ENCODE measurements at places on chromosomes 7 and 10.
A peak's percentile ranks its signal among the peaks of the same experiment; 100 is the strongest.

DNA sequence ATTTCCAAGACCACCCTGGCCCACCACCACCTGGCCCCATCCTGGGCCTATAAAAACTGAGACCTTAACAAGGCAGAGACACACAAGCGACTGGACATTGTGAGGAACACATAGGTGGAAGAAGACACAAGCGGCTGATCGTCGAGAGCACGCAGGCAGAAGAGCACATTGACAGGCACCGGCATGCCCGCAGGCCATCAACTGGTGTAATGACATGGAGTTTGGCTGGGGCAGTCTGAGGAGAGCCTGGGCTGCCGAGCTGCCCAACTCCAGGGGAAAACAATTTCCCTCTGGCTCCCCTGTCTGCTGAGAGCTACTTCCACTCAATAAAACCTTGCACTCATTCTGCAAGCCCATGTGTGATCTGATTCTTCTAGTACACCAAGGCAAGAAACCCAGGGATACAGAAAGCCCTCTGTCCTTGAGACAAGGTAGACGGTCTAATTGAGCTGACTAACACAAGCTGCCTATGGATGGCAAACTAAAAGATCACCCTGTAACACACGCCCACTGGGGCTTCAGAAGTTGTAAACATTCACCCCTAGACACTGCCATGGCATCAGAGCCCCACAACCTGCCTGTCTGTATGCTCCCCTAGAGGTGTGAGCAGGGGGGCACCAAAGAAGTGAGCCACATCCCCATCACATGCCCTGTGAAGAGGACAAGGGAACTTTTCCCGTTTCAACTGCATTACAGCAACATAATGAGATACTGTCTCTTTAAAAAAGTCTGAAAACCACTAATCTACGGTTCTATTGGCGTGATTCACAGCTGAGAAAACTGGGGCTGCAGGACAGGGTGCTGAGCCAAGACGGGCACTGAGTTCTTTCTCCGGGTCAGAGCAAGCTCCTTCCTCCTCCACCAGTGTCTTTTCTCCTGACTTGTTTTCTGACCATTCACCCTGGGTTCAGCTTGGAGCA lies 18.5 kb upstream of the TNS3 start:
- DNase-seq, result no peak

GRCh38 chr7:71131256-71132126 lies 453 bp upstream of the GALNT17 start:
- DNase-seq, result peak; percentile 27

GRCh38 chr7:24788075-24788474 lies 30.8 kb upstream of the GSDME start:
- DNase-seq, result no peak

DNA sequence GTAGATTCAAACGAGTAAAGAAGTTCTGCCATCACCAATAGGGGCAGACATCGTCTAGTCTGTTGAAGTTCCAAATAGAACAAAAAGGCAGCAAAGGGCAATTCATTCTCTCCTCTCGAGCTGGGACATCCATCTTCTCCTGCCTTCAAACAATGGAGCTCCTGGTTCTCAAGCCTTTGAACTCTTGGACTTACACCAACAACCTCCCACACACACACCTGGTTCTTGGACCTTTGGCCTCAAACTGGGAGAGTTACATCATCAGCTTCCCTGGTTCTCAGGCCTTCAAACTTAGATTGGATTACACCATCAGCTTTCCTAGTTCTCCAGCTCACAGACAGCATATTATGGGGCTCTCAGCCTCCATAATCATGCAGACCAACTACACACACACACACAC lies 9.8 kb upstream of the GIMAP5 start:
- DNase-seq, result no peak

DNA sequence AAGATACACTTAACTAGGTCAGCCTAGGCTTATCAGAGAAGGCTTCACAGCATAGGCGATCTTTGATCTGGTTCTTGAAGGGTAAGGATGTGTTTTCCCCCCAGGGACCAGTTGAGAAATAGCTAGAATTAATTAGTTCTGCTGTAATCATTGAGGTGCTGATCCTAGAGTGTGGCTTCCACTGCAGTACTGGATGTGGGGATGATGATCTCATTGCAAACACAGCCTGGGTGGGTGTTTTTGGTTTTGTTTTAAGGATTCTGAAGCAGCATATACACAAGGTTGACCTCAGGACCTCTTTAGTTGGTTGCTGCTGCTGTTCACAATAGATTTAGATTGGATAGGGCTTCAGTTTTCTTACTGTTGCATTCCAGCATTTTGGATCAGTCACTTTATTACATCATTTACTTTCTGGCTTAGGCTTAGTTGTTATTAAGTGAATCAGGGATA lies 159.7 kb downstream of the AUTS2 start:
- DNase-seq, result no peak

DNA sequence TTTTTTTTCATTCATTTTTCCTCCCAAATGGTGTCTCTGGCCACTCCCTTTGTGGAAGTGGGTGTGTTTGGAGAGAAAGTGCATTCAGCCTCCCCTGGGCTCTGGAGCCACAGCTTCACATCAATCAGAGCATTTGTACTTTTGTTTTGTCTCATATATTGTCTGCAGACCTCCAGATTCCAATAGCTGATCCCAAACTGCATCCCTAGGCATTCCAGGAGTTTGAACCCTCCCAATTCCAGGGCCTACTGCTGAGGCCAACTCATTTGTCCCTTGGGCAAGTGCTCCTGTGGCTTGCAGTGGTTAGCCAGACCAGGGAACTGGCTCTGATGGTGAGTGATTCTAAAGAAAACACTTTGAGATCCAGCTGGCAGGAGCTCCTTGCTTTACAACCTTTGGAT lies 163.3 kb downstream of the IPMK start:
- DNase-seq, result no peak

DNA sequence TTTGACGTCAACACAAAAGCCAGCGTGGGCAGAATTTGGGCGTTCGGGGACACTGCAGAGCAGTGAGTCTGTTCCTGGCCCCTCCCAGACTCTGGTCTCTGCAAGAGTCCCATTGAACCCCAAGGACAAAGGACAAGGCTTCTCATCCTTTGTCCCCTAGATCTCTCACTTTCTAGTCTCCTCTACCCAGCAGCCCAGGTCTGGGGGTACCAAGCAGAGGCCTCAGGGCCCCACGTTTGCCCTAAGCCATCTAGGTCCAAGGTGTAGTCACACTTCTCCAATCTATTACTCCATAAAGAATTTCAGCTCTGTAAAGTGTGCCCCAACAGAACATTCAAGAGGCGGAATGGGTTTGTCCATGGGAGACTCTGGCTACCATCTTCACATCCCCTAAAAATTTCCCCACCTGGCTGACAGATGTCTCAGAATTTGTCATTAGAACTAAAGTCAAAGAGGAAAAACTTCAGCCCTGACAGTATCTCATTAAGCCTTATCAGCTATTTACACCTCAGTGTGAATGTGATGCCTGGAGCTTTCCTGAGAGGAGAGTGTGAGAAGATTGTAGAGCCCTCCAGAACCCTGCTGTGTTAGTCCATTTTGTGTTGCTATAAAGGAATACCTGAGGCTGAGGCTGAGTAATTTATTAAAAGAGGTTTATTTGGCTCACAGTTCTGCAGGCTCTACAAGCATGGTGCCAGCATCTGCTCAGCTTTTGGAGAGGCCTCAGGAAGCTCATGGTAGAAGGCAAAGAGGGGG lies 81.4 kb upstream of the HABP2 start:
- DNase-seq, result no peak

DNA sequence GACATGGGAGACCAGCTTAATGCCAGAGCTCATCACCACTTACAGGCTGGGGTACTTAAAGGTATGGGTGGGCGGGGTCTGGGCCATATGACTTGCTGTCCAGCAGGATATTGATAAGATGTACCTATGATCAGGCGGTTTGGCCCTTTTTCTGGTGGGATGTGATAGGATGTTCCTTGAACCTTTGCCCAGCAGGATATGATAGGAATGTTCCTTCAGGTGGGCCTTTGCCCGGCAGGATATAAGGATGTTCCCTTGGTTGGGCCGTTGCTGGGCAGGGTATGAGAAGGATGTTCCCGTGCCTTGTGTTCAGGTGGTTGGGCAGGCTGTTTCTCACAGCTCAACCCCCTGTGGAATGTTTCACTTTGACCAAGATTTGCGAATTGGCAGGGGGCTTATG lies 187.2 kb upstream of the CXCL12 start:
- no peak for DNase-seq

DNA sequence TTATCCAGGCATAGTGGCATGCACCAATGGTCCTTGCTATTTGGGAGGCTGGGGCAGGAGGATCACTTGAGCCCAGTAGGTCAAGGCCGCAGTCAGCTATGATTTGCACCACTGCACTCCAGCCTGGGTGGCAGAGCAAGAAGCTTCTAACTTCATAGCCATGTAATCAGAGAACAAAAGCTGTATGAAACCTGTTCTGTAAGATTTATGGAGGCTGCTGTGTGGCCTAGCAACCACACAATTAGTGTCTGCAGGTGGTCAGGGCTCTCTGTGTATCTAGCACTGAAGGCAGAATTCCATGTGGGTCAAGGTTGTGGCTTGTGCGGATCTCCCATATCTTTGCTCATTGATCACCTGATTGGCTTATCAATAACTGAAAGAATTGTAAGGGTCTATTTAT lies 221.5 kb upstream of the FOXK1 start:
- DNase-seq, result no peak

DNA sequence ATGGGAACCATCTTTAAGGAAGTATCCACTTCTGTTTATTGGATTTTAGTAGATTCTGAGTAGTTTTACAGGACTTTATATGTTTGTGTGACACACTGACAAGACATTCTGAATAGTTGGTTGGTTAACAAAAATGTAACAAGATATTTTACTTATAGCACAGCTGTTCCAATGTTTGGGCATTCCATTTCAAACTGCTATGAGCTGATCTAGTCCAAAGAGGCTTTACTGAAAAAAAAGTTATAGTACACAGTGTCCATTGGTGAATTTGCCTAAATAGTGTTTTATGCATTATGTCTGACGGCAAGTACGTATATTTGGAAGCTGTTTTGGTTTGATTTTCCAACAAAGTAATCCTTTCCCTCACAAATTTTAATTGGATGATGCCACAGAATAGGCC lies 99.1 kb downstream of the SAMD9 start:
- no peak for DNase-seq

DNA sequence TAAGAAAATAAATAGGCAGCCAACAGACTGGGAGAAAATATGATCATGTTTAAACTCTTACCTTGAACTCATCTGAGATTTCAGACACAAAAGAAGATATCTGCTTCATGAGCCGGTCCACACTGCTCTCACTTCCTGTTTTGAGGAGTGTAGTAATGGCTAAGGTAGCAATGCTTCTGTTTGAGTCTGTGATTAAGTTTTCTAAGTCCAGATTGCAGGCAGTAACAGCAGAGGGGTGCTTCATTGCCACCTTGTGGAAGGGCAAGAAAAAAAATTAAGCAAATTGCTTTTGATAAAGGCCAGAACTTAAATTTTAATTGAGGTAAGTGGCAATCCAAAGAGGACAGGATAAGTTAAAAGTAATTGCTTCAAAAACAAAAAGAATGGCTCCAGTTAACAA lies 69.1 kb downstream of the MEST start:
- DNase-seq, result no peak

- no peak for DNase-seq
These were observed 7.0 kb downstream of the REEP3 start for GRCh38 chr10:63528084-63528744.

DNA sequence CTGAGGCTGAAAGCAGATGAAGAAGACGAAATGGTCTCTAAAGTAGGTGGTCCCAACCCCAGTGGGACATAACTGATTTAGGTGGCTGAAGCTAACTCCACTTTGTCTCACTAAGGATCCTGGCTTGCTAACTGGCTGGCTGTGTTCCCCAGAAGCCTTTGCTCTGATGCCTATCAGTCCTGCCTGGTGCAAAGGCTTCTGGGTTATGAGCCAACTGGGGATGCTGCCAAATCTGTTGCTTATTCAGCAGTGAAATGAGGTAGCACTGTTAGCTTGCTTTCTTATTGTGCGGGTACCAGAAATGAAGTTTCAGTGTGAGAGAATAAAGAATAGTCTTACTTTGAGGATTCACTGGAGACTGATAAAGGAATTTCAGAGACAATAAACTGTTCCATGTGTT lies 18.1 kb downstream of the PRKG1 start:
- DNase-seq, result no peak

GRCh38 chr7:47534322-47535034 lies 47.4 kb downstream of the TNS3 start:
- DNase-seq, result no peak

DNA sequence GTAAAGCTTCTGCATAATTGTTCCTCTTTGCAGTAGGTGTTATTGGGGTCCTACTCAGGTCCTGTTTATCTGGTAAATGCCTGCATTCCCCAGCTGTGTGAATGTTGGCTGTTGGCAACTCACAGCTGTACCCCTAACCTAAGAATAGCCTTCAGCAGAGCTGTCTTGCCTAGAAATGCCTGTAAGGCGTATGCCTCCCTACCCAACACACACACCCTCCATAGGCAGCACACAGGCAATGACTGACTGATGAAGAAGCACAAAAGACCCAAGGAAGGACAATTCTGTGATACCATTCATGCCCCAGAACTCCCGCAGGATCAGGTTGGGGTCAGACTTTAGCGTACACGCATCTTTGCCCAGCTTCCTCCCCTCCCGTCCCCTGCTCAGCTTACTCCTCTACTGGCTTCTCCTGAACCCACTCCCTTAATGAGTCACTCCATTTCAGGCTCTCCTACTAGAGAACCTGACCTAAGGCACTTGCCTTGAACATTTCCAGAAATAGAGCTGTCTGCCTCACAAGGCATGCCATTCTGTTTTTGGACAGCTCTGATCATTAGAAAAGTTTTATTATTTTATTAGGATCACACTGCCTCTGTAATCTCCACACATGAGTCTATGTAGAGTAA lies 99.2 kb upstream of the PIK3CG start:
- DNase-seq, result no peak

DNA sequence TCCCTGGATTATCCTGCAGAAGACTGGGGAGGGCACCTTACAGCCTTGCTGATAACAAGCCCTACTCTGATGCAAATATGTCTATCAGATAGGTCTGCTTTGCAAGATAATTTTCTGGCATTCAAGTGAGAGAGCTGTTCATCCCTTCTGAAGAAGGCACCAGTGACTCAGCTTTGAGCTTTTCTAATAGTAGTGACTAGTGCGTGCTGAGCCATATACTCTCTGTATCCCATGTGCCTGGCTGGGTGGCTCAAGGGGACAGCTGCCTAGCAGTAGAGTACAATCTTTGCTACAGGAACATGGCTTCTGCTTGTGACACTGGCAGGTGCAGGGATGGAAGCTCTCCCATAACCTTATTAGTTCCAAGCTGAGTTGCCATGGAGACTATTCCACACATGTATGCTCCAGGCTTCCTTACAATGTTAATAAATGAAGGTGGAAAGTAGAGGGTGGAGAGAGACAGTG lies 35.0 kb upstream of the ABCB4 start:
- DNase-seq, result no peak

Measured in iPS DF 6.9 (cell line).